ENCODE measurements at places on chromosomes 16 and 17.

- DNase-seq, result no peak
These were observed 486 bp downstream of the ZNF785 start for GRCh38 chr16:30585022-30585399.

DNA sequence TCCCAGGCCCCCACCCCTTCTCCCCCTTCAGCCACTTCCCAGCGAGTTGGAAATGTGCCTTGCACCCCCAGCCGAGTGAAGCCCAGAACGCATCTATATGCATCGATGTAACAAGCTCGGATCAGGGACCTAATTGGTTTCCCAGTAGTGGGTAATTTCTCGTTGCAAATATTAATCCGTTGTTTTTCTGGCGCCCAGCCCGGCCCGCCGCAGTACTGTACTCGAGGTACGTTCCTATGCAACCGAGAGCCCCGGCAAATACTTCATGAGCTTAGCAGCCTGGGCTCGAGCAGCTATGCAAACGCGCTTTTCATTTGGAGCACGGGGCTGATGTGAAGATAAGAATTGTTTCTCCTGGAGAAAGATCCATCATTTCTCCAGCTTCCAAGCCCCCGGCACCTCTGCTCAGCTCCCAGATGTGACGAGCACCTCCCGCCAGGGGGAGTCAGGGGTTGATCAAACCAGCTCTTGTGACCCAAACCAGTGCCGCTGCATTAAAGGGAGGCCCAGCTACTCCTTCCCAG is 229.8 kb downstream of the KATNIP start:
- DNase-seq, result no peak

DNA sequence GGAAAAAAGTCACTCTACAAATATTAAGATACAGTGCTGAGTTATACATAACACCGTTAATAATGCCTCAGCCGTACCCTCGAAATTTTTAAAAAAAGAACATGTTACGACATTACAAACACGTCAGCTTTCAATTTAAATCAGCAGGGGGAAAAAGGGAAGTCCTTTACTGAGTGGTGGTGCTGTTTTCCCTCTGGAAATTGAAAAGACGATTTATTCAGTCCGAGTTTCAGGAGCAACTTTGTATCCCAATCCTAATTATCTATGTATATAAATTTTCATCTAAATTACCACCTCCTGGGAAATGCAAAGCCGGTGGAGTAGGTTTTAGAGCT is 1.3 kb downstream of the NETO2 start:
- DNase-seq, result no peak

- DNase-seq, result no peak
These were observed 1.5 kb upstream of the FTSJ3 start for GRCh38 chr17:63828936-63829335.

DNA sequence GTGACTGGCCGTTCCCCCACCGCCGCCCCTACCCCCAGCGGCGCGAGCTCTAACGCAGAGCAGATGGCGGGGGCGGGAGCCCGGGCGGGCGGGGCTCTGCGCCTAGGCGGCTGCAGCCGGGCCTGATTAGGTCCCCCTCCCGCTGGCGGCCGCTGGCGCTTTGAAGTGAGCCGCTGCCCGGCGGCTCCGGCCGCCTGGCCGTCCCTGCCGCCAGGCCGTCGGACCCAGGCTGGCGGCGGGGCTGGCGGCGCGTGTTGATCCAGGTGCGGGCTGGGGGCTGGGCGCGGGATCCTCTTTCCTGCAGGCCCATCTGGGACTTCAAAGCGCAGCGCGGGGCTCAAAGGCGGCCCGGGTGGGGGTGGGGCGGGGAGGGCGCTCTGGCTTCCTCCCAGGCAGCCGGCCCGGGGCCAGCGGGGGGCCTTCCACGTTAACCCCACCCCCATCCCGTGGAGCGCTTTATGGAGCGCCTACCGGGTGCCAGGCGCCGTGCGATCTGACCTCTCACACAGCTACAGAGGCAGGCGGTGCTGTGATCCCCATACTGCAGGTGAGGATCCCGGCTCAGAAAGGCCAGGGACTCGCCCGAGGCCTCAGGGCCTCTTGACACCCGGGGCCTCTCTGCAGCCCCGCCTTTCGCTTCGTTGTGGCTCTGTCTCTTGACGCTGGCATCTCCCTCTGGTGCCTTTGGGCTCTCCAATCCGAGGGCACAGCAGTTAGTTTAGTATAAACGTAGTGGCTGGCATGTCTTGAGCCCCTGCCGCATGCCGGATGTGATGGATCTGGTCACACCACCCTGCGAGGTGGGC is 80.0 kb upstream of the NKD1 start:
- no peak for DNase-seq

- peak; percentile 77 for DNase-seq
These were observed 754 bp upstream of the SLFN11 start for GRCh38 chr17:35373984-35374765.

DNA sequence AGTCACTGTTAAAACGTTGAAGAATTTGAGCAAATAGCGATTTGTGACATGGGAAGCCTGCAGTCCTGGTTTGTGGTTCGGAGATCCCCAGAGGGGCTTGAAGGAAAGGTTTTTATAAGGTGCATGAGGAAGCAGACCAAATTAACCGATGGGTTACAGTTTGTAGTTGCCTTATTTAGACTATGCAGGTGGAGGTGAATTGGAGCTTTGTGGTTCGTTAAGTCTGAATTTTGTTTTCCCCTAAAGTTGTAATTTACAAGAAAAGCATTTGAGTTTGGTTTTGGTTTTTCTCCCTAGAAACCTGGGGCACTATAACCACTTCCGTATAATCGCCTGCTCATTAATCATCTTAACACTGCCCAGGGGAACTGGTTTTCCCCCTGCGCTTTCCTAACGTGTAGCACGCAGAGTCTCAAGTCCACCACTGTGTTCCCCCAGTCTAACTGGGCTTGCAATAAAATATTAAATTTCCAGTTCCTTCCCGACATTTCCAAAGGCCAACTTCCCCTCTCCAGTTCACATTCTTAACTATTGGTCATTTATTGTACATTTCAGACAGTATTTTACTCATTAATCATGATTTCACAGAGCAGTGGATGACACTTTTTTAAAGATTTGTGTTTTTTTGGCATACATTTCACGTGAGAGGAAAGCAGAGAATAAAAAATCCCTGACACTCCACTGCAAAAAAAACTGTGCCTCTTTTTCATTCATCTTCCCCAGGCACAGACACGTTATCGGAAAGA is 932 bp downstream of the ZNF267 start:
- DNase-seq, result peak; percentile 26

DNA sequence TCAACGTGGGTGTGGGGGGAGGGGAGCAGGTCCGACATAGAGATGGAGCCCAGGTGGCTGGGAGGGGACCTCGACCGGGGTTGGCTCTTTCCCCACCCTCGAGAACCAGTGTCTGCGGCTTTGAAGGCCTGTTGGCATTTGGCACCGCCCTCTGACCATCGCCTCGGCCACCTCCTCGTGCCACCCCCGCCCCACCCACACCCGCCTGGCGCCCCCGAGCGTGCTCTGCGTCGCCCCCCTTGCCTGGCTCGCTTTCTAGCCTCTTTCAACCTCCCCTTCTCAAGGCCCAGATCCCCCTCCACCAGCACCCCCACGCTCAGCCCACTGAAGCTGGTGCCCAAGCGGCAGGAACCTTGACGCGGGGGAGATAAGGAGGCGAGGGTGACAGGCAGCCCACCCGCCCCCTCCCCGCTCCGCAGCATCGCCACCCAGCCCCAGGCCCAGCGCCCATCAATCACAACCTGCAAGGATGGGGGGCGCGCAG is 619 bp downstream of the CACNB1 start:
- DNase-seq, result no peak

- DNase-seq, result peak; percentile 24
These were observed 1.8 kb upstream of the ACTG1 start for GRCh38 chr17:81514489-81514738.

DNA sequence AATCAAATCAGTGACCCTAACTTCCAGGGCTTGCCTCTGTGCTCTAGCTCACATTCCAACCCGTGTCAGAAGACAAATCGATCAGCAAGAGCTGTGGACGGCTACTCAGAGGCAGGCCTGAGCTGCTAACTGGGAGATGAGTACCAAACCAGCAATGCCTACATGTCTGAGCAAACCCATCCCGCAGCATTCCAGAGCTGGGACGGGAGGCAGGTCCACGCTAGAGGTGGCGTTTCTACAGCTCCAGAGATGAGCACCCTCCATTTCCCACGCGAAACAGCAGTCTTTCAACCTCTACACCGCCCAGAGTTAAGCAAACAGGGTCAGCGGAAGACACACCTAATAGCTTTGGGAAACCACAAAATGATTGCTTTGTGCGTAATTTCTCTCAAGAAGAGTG is 6.5 kb downstream of the NXN start:
- DNase-seq, result no peak

DNA sequence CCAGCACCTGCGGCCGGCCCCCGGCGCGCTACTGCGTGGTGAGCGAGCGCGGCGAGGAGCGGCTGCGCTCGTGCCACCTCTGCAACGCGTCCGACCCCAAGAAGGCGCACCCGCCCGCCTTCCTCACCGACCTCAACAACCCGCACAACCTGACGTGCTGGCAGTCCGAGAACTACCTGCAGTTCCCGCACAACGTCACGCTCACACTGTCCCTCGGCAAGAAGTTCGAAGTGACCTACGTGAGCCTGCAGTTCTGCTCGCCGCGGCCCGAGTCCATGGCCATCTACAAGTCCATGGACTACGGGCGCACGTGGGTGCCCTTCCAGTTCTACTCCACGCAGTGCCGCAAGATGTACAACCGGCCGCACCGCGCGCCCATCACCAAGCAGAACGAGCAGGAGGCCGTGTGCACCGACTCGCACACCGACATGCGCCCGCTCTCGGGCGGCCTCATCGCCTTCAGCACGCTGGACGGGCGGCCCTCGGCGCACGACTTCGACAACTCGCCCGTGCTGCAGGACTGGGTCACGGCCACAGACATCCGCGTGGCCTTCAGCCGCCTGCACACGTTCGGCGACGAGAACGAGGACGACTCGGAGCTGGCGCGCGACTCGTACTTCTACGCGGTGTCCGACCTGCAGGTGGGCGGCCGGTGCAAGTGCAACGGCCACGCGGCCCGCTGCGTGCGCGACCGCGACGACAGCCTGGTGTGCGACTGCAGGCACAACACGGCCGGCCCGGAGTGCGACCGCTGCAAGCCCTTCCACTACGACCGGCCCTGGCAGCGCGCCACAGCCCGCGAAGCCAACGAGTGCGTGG is 1.5 kb downstream of the NTN1 start:
- no peak for DNase-seq

DNA sequence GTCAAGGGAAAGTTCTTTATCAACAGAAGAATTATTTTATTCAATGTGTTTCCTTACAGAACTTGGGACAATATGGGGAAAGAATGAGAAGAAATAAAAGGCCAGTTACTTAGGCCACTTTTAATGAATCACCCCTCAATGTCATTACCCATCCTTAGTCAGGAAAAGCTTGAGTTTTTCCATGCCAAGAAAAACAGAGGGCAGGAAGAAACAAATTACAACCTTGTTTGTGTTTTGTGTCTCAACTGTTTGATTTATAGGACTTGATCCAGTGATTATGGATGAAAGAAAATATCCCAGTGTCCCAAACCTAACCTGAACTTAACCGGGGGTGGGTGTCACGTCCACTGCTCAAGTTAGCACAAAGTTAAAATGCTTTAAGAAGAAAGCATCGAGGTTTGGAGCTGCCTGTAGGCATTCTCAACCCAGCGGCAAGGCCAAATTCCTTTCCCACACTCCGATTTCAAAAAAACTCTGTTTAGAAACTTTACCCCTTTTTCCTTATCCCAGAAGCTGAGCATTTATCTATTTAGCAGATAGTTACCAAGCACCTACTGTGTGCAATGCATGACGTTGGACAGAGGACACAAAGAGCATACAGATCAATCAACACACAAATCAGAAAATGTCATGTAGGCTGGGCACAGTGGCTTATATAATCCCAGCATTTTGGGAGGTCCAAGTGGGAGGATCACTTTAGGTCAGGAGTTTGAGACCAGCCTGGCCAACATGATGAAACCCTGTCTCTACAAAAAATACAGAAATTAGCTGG is 14.0 kb upstream of the CYB5B start:
- DNase-seq, result no peak

GRCh38 chr16:53071748-53072301 is 17.0 kb downstream of the CHD9 start:
- no peak for DNase-seq

DNA sequence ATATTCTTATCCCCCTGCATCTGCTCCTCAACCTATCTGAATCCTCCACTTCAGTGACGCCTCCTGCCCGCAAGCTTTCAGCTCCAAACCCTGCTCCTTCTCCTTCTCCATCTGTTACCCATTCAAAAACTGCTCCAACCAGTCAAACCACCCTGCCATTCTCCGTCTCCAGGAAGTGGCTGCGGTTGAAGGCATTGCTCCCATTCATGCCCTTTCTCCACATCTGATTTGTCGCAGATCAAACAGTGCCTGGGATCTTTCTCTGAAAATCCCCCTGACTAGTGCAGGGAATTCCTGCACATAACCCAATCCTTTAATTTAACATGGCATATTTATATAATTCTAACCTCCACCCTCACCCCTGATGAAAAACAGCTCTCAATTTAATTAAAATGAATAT is 56.3 kb downstream of the SLFN5 start:
- no peak for DNase-seq

GRCh38 chr16:59296888-59297287 is 562.8 kb upstream of the GOT2 start:
- DNase-seq, result no peak

GRCh38 chr17:44108440-44109311 is 14.8 kb downstream of the HDAC5 start:
- DNase-seq, result no peak

GRCh38 chr16:54957403-54958166 is 26.9 kb downstream of the IRX5 start:
- DNase-seq, result no peak

- DNase-seq, result peak; percentile 50
These were observed 22.9 kb downstream of the SOCS1 start for GRCh38 chr16:11232852-11233726.
